ENCODE measurements at places on chromosomes 7 and 10.

GRCh38 chr7:140283472-140283871, 106.7 kb upstream of the KDM7A start:
- DNase-seq, result no peak

- DNase-seq, result no peak
These were observed 110.2 kb downstream of the GFRA1 start for GRCh38 chr10:116162851-116163250.

DNA sequence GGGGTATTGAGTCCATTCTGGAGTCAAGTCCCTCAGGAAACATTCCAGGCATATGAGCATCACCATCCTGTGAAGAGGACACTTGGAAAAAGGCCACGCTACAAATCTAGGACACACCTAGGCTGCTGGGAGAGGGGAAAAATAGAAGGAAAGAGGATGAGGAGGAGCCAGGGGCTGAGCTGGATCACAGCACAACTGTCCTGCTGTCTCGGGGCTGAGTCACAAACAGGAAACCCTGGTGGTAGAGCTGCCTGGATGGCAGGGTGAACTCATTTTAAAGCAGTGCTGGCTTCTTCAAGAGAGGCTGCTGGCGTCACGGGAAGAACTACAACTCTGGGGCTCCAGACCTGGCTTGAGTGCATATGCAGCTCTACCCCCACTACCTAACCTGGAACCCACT, 151.5 kb downstream of the RNF216 start:
- peak; percentile 29 for DNase-seq

GRCh38 chr7:50589364-50589763, 24.2 kb upstream of the DDC start:
- no peak for DNase-seq

DNA sequence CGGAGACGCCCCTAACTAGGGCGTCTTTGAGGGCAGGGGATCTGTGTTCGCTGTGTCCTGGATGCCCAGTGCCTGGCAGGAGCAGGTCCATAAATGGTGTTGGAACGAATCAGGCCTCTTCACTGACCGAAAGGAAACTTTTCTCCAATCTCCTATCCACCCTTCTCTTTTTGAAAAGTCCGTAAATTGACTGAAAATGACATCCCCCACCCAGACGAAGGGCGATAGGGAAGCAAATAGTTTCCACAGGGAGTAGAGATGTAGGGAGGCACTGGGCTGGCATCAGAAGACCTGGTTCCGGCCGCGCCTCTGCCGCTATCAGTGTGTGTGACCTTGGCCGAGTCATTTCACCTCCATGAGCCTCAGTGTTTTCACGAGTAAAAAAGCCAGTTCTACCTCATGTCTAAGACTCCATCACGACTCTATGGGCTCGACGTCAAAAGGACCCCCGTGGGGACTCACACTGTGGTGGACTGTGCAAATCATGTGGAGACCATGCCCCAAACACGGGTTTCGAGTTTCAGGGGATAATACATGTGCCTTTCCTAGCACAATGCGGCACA, 497 bp upstream of the RAB11FIP2 start:
- no peak for DNase-seq

GRCh38 chr7:45574669-45575500, 717 bp downstream of the ADCY1 start:
- no peak for DNase-seq

DNA sequence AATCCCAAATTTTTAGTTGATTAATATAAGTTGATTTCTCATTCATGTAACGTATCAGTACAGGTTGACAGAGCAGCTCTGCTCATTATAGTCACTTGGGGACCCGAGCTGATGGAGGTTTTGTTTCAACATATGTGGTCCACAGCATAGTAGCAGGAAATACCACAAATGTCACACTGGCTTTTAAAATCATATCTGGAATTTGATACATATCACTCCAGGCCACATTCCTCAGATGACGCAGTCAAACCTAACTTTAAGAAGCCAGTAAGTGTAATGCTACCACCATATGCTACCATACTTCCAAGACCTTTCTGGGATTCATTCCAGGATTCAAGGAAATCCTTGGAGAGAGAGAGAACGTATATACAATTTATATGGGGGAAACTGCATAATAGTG, 156.3 kb downstream of the PHF14 start:
- DNase-seq, result no peak

- no peak for DNase-seq
These were observed 9.3 kb downstream of the EVX1 start for GRCh38 chr7:27251652-27252590.

DNA sequence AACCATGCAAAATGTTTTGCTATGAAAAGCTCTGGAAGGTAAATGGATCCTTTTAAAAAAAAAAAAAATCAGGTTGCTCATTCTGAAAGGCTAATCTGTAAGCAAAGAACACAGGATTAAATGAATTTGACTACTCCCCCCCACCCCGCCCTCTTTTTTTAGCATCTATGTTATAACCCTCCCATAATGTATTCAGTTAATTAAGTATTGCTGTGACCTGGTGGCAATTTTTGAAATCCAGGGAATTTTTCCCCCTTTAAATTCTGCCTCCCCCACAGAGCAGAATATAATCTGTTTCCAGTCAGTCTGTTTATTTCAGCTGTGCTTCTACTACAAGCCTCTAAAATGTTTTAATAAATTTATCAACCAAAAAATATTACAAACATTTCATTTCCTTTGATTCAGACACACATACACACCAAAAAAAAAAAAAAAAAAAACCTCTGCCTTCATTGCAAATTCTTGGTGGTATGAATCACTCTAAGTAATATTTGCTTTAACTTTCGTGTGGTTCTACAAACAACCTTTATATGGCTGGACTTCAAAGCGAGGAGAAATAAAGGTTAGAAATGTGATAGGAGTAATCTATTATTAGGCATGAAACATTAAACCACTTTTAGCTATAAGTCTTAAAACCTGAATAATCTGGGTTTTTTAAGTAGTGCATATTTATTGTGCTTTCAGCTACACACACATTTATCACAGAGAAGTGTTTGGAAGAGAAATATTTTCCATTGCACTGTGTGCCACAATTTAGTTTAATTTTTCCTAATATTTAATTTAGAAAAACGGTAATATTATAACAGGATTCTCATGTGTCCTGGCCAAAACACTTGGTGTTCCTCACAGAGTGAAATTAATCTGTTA, 64.4 kb upstream of the ARID5B start:
- DNase-seq, result no peak

GRCh38 chr7:112470194-112470593, 10.6 kb upstream of the LSMEM1 start:
- DNase-seq, result no peak

- DNase-seq, result no peak
These were observed 5.7 kb downstream of the HOXA5 start for GRCh38 chr7:27137640-27138315.

DNA sequence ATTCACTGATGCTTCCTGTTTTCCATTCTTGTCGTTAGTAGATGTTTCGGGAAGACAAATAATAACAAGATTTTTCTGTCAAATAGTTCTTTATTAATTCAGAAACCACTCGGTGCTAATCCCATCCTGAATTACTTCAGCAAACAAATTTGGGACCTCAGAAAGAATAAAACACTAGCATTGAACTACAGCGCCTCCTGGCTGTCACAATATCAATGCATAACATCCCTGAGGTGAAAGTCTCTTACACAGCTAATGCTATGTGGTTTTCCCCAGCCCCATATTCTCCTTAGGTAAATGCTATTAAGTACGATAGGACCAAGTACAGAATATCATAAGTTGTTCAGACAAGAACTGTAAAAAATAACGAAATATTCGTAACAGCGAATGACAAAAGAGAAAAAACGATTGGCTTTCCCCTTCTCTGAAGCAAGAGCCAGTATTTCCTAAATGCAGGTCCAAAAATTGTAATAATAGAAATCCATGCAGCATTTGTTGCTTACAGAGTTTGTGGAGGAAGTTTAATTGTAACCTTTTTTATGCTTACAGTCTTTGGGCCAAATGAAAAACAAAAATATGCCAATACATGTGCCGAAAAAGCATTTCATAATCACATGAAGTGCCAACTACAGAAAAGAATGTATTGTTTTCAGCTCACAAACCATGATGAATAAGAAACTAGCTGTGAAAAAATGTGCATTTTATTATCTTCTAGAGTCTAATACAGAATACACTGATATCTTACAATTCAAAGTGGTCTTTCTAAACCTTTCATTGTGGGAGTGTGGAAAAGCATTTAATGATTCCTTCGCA, 47.3 kb downstream of the MYPN start:
- peak; percentile 29 for DNase-seq

DNA sequence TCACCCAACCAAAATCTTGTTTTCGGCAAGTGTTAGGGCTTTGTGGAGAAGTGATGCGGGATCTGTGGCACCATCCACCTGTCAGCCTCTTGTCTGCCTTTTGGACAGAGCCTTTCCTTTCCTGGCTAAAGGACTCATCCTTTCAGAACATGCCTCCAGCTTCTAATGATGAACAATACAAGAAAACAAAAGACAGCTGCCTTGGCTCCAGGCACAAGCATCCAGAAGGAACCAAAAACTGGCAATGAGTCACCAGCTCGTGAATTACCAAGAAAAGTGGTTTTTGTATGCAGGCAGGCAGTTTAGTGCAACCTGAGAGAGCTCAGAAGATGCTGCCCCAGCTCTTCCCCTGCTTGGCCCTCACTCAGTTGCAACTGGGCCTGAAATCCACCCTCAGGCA, 84.6 kb upstream of the NAMPT start:
- DNase-seq, result no peak

- no peak for DNase-seq
These were observed 624.0 kb downstream of the NRG3 start for GRCh38 chr10:82498976-82499375.

DNA sequence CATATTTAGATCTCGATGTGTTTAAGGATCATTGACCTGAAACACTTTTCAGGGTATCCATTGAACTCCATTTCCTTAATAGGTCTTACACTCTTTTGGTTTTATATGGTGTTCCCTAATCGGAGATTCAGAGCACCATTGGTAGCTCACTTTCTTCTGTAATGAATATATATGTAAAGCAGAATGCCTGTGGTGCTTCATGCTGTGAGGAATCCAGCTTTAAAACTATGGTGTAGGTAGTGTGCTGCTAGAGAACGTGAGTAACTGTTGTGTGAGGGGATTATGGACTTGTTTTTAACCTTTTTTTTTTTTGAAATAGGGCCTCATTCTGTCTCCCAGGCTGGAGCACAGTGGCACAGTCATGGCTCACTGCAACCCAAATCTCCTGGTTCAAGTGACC, 376.9 kb upstream of the LRGUK start:
- no peak for DNase-seq

GRCh38 chr10:89916468-89917215, 215.3 kb downstream of the KIF20B start:
- no peak for DNase-seq

- no peak for DNase-seq
These were observed 50.8 kb downstream of the VOPP1 start for GRCh38 chr7:55521512-55521911.

DNA sequence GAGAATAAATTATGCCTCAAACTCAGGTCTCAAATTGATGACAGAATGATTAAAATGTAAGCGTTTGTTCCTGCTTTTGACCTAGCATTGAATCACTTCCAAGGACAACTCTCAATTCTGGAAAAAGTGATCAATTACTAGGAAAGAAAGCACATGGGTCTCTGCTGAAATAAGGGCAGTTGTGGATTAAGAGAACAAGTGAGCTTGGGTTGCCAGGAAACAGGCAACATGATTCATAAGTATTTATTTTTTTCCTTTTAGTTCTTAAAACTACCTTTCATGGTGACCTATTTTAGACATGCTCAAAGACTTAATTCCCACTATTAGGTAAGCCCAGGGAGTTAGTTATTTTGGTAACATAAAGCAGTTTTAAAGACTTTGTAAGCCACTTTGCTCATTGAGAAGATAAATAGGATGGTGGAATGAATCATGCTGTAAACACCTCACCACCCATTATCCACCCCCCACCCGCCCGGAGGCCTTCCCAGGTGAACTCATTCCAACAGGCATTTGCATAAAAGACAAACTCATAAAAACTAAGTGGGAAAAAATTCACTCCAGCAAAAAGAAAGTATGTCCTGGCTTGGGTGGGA, 728.3 kb downstream of the SORCS1 start:
- no peak for DNase-seq

- no peak for DNase-seq
These were observed 604 bp downstream of the MXI1 start for GRCh38 chr10:110207805-110208613.

- DNase-seq, result peak; percentile 3
These were observed 80.6 kb downstream of the ETV1 start for GRCh38 chr7:13908667-13909397.

GRCh38 chr10:90461437-90462155, 396.2 kb downstream of the HTR7 start:
- no peak for DNase-seq

DNA sequence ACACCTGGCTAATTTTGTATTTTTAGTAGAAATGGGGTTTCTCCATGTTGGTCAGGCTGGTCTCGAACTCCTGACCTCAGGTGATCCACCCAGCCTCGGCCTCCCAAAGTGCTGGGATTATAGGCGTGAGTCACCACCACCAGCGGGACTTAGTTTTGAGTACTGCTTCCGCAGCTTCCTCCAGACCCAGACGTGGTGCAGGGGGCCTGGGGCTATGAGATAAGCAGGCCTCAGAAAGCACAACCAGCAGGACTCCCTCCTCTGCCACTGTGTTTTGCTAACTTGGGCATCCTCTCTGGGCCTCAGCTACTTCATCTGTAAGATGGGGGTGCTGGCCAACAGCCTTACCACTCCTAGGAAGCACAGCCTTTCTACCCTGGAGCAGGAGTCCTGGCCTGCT, 37.8 kb downstream of the GOLGA7B start:
- no peak for DNase-seq

- DNase-seq, result no peak
These were observed 129.1 kb upstream of the ITGB1 start for GRCh38 chr10:33087152-33087551.

DNA sequence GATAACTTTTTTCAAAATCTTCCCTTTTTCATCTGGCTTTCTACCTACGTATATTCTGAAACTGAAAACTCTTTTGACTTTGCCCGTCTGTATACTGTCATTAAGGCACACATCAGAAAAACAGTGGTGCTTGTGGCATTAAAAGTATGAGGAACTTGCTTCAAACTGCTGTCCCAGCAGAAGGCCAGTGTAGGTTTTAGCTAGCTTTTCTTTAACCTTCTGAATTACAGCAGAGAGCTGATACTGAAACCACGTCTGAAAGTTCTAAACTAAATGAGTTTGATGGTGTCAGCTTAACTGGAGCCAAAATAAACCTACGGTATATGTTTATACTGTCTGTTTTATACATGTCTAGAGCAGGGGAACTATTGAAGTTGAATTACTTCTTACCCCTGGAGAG, 283.4 kb downstream of the TFEC start:
- DNase-seq, result no peak

GRCh38 chr10:7007600-7008190, 403.1 kb downstream of the SFMBT2 start:
- DNase-seq, result no peak

GRCh38 chr7:97623333-97623732, 108.6 kb upstream of the TAC1 start:
- no peak for DNase-seq

GRCh38 chr10:9608602-9609001, 1409.1 kb upstream of the CELF2 start:
- no peak for DNase-seq

GRCh38 chr10:130359711-130360110, 223.5 kb downstream of the GLRX3 start:
- DNase-seq, result no peak

GRCh38 chr7:155882596-155882995, 70.3 kb upstream of the SHH start:
- no peak for DNase-seq
